ENCODE measurements at places on chromosomes 5 and 9.

GRCh38 chr5:9658706-9659105 is 28.6 kb upstream of the TAS2R1 start:
- no peak for DNase-seq

DNA sequence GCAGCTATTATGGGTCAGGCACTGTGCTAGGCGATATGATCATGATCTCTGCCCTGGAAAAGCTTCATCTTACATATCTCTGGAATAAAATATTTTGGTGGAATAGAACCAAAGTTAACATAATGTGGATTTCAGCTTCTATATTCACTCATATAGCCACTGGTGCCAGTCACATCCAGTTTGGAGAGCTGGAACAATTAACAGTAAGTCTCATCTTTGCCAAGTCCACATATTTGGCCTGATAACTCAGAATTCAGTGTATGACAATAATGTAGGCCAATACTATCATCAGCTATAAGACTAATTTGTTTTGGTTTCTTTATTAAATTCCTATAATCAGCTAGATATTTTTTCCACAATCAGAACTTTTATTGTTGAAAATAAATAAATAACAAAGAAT is 5.9 kb upstream of the FAM13B start:
- no peak for DNase-seq

GRCh38 chr5:159034083-159034824 is 65.5 kb downstream of the EBF1 start:
- no peak for DNase-seq

- DNase-seq = no peak
Measured at GRCh38 chr5:87340716-87341115, 72.0 kb downstream of the CCNH start.

DNA sequence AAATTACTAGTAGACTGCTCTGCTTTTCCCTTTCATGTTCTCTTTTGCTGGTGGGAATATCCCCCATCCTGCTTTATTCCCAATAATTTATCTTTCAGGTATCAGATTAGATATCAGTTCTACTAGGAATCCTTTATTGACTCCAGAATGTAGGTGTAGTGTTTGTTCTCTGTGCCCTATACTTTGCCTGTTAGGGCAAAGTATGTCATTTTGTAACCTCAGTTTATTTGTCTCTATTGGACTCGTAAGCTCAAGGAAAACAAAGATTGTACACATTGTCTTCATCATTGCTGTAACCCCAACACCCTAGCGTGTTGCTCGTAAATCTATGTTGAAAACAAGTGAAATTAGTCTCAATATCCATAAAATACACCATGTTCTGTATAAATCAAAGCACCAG is 190.5 kb downstream of the COMMD10 start:
- DNase-seq = no peak

DNA sequence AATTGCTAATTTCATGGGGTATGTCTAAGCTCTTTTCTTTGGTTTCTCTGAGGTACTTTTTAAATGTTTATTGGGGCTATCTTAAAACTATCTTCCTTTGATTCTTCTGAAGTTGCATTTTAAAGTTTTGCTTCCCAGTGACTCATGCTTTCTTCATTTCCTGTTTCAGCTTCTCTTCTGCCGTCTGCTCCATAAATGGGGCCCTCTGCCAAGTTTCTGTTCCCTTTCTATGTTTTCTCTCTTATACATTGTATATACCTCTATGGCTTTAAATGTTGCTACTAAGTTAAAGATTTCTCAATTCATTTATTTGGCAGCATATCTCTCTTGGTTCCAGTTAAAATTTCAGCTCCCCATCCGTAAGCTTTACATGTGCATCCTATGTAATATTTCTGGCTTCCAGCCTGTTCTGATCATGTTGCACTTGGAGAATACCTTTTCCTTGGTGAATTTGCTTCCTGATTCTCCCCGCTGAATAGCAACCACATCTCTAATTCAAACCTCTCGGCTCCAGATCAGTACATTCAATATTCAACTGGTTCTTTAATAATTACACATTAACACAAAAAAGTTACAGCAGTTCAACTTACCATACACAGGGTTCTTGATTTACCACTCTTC is 125.3 kb downstream of the ST8SIA4 start:
- no peak for DNase-seq

GRCh38 chr5:60014331-60014730 is 120.8 kb upstream of the PDE4D start:
- DNase-seq = no peak

- DNase-seq = peak; percentile 23
Measured at GRCh38 chr5:11302663-11303062, 541.6 kb upstream of the DAP start.

- no peak for DNase-seq
Measured at GRCh38 chr9:20811872-20812271, 127.8 kb downstream of the FOCAD start.

DNA sequence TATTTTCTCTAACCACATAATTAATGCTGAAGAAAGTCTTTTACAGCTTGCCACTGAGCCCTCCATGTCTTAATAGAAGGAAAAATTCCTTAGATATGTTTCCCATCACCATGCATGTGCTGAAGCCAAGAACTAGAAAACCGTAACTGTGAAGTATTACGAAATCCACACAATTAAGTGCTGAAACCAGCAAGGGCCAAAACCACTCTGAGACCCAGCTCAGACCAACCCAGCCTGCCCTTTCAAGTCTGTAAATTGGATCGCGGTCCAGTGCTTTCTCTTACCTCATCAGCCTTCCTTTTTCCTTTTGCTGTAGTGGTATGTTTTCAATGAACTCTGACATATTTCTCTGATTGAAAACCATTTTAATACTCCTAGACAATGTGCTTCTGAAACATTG is 26.3 kb downstream of the SEMA5A start:
- no peak for DNase-seq

DNA sequence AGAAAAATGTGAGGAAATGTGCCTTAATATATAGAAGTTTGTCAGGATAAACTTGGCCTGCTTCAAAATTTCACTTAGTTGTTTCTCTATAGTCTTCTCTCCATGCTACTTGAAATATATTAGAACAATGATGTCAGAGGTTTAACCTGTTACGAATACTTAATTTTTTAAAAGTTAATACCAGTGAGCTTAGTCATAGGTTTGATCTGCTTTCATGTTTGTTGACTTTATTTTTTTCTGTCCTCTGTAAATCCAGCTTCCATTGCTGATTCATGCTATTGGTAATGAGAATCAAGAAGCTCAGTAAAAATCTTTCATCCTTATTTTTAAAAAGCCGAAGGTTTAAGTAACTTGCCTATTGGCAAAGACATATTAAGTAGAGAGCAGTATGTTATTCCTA is 27.9 kb downstream of the BDP1 start:
- DNase-seq = no peak

- no peak for DNase-seq
Measured at GRCh38 chr9:126357074-126357473, 30.4 kb downstream of the MVB12B start.

DNA sequence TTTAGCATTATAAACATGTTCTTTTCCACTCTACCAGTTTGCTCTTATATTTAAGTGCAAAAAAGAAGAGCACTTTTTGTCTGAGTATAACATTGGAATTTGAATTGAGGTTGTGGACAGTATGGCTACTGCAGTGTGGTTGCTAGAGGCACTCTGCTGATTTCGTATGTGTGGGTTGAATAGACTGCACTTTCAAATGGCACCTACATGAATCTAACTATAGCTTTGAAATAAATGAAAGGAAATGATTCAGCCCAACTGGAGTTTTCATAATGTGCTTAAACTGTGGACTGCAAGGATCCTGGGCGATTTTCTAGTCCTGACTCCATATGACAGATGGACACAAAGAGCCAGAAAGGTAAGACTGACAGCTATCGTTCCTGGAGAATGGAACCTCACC is 657.6 kb upstream of the RIOK2 start:
- no peak for DNase-seq

DNA sequence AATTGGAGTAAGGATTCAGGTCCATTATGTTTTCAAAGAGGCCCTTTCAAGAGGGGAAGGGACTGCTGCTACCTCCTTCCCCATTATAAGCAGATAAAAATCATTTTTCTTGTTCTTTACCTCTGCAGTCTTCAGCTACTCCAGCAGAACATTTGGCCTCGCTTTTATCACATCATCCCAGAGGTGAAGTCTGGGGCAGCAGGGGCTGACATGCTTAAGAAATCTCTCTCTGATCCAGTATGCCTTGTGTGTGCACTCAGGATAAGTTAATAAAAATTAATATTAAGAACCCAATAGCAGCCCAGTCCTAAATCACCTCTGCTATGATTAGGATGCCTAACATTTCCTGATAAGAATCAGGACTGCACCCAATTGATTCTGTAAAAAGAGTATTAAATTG is 306.9 kb upstream of the NREP start:
- no peak for DNase-seq

DNA sequence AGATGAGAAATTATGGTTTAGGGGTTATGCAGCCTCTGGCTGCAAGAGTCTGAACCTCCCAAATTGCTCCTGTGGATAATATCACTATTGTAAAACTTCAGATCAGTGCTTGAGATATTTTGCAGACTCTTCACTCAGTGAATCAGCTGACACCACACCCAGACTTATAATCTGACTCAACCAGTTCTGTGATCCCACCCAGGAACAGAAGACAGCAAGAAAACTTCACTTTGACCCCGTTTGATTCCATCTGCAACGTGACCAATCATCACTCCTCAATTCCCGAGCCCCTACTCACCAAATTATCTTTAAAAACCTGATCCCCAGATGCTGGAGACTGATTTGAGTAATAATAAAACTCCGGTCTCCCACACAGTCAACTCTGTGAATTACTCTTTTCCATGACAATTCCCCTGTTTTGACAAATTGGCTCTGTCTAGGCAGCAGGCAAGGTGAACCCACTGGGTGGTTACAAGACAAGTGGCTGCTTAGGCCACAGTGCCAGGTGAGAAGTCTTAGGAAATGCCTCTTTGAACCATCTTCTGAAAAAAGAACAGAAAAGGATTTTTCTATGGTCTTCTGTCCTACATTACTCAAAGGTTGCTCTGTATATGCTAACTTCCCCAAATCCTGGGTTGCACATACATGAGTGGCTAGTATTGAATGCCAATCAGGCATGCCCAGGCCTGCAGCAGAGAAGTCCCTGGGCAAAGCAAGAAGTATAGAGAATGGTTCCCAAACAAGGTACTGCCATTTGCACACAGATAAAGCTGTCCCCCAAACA is 588.0 kb downstream of the PRELID2 start:
- DNase-seq = no peak

DNA sequence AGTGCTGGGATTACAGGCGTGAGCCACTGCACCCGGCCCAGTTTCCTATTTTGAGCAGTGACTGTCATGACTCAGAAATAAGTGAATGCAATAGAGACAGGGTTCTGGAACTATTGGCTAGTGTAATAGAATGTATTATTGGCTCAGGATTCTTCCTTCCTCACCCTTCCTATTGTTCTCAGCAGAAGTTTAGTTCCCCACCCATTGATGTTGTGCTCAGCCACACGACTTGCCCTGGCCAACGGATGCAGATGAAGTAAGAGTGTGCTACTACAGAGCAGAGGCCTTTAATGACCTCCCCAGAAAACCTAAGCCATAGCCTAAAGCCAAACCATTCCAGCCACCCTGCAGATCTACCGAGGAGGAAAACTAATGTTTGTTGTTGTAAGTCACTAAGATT is 287.9 kb downstream of the AGTPBP1 start:
- no peak for DNase-seq

DNA sequence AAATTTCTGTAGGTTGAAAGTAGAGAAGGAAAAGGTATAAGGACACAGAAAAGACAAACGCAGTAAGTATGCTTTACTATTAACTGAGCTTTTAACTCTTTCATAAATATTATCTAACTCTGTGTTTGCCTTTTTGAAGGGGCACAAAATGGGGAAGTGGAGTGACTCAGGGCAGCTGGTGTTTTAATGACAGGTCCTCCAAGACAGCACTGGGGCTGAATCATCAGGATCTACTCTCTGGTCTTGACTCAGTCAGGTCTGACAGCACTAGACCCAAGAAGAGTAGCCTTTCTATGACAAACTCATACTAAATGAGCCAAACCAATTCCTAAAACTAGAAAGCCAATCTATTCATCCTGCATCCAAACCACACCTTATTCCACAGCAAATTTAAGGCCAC is 102.2 kb downstream of the APTX start:
- no peak for DNase-seq

DNA sequence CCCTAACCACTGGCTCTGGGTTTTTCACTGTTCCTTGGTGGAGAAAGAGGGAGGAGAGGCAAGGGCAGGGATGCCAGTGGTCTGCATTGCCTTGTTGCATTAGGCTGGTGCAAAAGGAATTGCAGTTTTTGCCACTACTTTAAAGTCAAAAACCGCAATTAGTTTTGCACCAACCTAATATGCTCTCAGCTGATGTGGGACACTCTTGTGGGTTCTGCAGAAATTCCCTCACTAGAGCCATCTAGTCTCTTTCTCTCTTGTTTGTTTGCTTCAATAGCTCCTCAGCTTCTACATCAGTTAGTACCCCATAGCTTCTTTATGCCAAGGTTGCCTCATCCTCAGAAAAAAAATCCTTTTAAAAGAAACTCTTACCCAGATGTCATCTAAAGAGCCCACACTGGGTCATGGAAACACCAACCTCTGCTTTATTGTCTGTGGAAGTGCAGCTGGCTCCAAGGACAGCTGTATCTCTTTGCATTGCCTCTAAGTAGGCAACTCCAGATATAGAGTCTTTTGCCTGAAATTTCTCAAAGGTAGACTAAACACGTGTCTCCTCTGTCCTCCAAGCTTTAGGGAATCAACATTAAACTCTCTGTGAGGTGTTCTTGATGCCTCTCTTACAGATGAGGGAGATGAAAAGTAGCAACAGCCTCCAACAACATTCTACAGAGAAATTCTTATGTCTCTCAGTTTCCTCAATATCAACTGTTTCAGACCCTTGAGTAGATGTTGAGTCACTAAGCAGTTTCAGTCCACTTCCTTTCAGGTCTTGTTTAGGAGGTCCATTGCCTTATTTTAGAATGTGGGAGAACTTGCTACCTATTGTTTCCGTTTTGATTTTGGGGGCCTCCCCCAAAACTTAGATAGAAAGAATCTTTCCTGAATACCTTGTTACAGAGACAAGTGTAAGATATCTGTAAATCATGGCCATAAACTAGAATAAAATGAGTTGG is 84.9 kb upstream of the MEF2C start:
- no peak for DNase-seq

DNA sequence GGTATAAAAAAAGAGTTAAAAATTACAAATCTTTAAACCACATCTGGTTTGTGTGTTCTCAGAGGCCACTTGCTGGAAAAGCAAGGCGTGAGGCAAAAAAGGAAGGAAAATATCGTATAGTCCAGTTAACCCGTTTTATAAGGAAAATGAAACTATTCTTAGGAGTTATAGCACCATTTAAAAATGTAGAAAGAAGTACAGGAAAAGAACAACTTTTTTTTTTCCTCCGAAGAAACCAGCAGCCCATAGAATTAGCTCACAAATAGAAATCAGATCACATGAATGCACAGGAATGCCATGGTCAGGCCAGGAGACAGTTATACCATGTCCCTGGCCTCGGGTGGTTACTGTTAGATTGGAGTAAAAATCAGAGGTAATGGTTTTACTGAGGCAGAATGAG is 241.6 kb downstream of the FBXL7 start:
- no peak for DNase-seq

Measured in tibial nerve (tissue), 4 donors.